ENCODE measurements at places on chromosomes 1 and 21. TPM values are rescaled to one million over a fixed set of nuclear protein-coding genes. Genes with fewer than 3 reads are reported as not detected.

DNA sequence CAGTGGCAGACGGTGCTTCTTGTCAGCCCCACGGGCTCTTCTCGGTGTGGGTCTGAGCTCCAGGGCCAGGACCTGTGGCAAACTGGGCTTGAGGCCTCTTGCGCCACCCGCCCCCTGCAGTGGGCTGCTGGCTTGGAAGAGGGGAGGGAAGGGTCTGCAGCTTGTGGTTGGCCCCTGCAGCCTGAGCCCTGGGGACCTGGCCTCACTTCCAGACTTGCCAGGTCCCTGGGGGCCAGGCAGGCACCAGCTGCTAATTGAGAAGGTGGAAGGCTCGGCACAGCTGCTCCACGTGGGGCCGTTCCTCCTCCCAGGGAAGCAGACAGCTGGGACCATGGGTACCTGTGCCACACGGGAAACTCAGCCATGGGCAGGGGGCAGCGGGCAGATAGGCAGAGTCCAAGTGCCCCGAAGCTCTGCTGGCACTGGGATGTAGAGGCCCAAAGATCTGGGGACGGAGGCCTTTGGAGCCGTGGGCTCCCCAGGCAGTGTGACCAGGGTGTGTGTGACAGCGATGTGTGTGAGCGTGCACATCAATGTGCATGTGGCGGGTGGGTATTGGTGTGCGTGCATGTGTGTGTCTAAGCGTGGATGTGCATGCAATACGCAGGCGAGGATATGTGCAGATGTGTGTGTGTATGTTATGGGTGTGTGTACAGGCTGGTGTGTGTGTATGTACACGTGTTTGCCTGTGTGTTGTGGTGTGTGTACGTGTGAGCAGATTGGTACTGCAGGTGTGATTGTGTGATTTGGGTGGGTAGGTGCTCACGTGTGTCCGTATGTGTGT is 39.3 kb downstream of the TP73 start:
- no peak for DNase-seq

The POMGNT1 gene
- total RNA-seq, result 137 TPM

DNA sequence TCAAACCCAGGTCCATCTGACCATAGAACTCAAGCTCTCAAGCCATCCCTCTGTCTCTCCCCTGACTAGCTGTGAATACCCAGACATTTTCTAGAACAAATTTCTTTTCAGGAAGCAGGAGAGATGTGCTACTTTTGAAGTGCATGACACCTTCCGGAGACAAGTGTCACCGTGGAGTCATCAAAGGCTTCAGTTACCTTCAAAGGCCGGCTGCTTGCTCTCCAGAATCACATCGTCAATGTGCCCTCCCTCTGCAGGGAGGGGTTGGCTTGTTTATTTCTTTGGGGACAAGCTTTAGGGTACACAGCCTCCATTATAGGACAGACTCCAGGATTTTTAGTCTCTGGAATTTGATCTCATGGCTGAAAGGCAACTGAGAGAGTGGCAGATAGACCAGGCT is 37.7 kb upstream of the IGSF21 start:
- no peak for DNase-seq

The SMIM34 gene
- not detected for total RNA-seq

- DNase-seq, result no peak
Measured at GRCh38 chr1:226671277-226671676, 67.8 kb downstream of the ITPKB start.

The RGS5 gene
- 278 TPM for total RNA-seq

The RGS13 gene
- total RNA-seq, result not detected

GRCh38 chr1:113763661-113764060 is 4.4 kb upstream of the PHTF1 start:
- no peak for DNase-seq

DNA sequence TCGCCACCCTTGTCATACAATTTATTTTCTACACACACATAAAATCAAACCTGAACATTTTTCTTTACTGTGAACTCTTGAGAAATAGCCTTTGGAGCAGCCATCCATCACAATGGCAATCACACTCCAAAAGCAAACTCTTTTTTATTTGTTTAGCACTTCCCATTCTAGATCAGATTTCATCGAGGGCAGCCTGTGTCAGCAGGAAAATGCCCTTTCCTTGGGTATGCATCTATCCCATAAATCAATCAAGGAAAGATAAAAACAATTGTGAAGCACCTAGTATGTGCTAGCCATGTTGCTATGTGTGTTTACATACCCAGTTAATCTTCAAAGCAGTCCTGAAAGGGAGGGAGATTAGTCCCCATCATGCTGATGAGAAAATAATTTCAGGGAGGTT is 484.1 kb upstream of the USP24 start:
- DNase-seq, result no peak

GRCh38 chr1:242788771-242789170 is 264.3 kb upstream of the PLD5 start:
- DNase-seq, result no peak

DNA sequence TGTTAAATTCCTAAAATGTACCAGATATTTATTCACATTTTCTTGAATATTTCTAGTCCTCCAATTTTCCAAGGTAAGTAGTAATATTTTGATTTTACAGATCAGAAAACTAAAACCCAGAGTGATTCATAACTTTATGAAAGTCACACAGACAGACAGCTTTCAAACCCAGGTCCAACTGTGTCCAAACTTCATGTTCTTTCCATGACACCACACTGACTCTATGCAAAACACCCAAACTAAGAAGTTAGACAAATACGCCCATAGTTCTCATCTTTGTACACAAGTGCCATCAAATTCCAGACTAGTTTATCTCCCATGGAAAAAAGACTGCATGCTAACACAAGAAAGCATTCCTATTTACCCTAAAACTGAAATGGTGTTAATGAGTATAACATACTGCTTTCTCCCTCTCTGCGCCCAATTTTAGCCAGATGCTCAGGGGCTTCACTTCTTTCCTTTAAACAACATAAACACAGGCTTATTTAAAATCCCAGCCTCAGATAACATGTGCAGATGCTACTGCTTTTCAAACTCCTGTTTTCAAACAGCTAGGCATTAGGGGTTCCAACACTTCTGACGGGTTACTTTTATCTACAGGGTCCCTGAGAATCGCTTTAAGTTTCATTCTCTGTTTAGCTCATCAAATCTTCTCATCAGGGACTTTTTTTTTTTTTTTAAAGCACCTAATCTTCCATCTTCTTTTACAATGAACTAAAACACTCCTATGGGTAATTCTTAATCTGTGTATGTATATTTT is 44.6 kb downstream of the WASF2 start:
- DNase-seq, result no peak

The RNU1-1 gene
- 4,234 TPM for total RNA-seq

- no peak for DNase-seq
Measured at GRCh38 chr1:37476087-37476452, 1.7 kb downstream of the ZC3H12A start.

DNA sequence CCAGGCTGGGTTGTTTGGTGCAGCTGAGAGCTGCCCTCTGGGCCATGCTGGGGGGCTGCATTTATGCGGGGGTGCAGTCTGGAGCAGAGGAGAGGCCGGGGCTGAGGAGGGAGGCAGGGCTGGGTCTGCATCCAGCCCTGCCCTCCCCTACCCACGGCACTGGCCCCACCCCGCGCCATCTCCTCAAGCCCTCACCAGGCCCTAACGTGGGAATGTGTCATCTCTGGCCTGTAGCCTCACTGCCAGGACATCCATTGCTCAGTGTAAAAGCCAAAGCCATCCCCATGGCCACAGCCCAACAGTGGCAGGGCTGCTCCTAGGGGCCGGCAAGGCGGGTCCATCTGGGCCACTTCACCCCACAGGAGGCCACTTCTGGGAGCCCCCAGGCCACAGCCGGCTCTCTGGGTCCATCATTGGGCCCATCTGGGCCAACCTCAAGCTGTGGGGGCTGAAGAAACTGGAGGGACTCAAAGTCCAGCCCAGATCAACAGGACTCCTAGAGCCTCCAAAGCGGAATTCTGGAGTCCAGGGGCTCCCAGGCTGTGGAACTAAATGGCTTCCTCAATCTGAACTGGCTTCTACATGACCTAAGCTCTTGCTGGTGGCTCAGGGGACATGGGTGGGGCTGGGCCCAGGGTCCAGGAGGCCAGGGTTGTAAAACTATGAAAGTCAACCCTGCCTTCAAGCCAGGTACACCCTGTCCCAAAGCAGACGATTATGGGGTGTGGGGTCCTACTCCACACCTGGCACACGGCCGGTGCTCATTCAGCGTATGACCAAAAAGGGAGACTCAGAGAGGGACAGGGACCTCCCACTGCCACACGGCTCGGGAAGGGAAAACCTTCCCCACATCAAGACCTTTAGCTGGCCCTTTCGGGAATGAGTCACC is 32.6 kb downstream of the RUNX3 start:
- DNase-seq, result no peak

DNA sequence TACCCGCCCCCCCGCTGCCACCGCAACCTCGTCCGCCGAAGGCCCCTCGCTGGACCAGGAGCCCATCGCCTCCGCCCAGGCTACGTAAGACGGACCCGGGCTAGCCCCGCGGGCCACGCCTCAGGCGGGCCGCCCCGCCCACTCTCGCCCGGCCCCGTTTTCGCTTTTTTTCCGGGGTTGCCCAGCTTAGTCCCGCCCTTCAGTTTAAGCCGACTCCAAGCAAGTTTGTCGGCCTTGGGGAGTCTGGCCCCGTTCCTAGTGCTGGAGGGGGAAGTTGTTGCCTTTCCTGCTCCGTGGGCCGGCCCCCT is 3.0 kb downstream of the RUSC1 start:
- DNase-seq, result peak; percentile 92

DNA sequence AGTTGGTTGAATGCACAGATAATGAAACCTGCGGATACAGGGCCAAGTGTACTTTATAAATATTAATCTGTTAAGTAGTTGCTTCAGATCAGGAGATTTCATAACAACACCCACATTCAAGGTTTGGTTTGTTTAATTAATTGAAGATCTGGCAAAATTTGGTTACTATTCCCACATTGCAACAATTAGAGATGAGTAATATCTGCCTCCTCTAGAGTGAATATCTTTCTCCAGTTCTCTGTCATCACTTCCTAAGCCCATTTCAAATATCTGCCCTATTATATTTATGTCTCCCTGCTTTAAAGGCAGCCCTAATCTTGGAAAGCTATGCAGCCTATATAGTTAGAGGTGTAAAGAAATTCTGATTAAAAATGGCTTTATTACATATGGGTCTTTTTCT is 61.4 kb downstream of the PPP2R5A start:
- DNase-seq, result no peak

The DNM3 gene
- 2.3 TPM for total RNA-seq

GRCh38 chr1:224730965-224731364 is 114.8 kb downstream of the CNIH3 start:
- no peak for DNase-seq

DNA sequence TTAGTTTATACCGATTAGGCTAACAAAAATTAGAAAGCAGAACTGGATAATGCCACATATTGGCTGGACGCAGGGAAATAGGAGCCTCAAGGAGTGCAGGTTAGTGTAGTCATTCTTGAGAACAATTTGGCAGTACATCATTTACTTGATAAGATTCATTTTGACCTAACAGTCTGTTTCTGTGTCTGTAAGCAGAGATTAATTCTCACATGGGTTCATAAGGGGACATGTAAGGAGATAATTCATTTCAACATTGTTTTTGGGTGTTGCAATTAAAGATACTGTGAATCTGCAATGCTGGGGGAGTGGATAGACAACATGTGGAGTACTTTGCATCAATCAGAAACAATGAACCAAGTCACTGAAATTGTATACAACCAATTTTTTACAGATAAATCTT is 32.0 kb downstream of the AGO3 start:
- no peak for DNase-seq

The LCE1A gene
- total RNA-seq, result not detected

The LIPI gene
- not detected for total RNA-seq

- no peak for DNase-seq
Measured at GRCh38 chr1:157969697-157970485, 23.6 kb upstream of the KIRREL1 start.

The BRINP2 gene
- total RNA-seq, result 0.55 TPM

DNA sequence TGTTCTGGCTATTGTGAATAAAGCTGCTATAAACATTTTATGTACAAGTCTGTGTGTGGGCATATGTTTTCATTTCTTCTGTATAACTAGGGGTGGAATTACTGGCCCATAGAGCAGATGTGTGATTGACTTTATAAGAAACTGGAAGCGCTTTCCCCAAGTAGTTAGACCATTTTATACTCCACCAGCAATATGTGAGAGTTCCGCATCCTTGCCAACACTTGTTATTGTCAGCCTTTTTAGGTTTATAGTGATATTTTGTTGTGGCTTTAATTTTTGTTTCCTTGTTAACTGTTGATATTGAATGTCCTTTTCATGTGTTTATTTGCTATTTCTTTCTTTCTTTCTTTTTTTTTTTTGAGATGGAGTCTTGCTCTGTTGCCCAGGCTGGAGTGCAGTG is 9.4 kb downstream of the MAN1C1 start:
- DNase-seq, result no peak

The PPIAL4G gene
- total RNA-seq, result not detected

DNA sequence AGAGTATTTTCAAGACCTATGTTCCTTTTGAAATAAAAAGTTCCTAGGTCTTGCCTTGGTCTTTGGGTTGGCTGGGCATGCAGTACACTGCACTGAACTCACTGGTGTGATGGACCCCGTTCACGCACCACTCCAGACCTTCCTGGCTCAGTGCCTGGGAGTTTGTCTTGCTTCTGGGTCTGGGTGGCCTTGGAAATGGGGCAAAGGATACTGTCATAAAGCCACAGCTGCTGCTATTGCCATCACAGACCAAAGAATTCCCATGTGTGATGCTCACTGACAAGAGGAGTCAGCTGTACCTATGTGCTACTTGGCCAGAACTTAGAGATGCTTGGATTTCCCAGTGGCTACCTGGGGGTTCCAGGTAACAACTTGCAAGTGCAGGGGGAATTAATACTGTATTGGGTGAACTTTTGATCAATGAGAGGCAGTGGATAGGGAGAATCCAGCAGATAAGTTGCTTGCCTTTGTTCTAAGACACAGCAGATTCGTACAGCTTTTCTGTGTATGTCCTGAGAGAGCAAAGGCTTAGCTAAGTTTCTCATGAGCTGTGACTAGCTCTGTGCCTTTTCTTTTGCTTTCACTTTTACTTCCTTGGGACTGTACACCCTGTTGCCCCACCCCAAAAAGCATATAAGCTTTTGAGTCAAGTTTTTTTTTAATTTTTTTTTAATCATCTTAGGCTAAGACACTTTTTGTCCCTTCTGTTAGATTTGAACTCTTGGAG is 115.3 kb downstream of the RUNX1 start:
- no peak for DNase-seq

- no peak for DNase-seq
Measured at GRCh38 chr1:212565079-212565478, 43.5 kb upstream of the ATF3 start.

DNA sequence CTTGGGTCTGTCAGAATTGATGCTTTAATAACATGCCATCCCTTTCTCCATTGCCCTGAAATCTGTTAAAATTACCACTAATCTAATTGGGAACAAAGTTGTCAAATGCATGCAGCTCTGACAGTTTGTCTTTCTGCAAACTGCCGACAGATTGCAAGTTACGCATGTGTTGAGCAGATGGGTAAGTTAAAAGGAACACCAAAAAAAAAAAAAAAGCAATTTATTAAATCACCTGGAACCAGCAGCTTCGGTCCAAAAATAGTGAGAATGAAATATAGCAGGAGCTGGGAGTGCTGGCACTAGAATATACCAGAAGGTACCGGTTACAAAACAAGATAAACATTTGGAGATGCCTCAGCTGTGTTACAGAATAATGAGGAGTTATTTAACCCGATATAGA is 149.6 kb upstream of the C1orf87 start:
- no peak for DNase-seq

The DEPDC1 gene
- 0.45 TPM for total RNA-seq

GRCh38 chr1:155967341-155968050 is 10.9 kb downstream of the ARHGEF2 start:
- peak; percentile 61 for DNase-seq
